NCI-H460 (cell line): ENCODE measurements at places on chromosomes 3 and 15.

DNA sequence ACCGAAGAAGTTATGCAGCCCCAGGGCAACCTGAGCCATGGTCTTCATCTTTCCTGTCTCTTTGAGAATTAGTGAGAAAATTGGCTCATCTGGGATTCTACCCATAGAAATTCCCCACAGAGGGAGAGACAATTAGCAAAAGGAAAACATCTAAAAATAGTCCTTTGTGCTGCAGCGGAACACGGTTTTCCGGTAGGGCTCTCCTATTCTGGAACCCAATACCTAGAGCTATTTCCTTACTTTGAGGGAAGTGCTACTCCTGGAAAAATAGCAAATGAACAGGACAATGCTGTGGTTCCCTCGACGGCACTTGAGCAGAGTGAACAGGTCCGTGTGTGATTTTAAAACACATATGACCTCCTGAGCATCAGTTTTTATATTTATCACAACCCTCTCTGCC lies 210.5 kb downstream of the FGF12 start:
- DNase-seq = no peak

GRCh38 chr15:81279621-81280485 lies 44.1 kb downstream of the STARD5 start:
- no peak for DNase-seq

DNA sequence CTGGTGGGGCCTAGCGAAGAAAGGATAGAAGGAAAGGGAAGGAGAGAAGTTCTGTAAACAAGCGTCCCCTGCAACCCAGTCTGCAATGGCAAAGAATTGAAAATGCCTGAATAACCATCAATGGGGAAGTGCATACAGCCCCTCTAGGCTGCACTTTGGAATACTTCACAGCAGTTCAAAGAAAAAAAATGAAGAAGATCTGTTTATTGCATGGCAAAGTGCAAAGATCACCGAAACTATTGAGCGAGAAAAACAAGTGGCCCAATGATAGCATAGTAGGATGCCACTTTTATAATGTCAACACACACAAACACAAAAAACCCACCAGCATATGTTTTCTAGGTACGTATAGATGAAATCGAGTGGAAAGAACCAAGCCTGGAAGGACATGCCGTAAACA lies 13.6 kb upstream of the SLC6A1 start:
- no peak for DNase-seq

DNA sequence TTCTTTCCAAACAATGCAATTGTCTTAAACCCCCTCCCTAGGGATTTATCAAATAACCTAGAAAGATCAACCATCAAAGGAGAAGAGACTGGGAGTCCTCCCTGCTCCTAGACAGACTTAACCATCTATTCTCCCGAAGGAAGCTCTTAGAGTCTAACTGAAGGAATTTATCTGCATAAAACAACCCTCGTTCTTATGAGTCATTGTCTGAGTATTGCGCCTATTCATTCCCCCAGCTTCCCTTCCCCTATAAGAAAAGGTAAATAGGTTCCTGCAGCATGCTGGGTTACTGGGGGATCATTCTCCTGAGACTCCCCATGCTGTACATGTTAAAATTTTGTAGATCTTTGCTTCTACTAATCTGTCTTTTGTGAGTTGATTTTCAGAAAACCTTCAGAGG lies 412.7 kb downstream of the OCA2 start:
- DNase-seq = no peak

GRCh38 chr3:129992781-129993180 lies 18.3 kb downstream of the TRH start:
- no peak for DNase-seq

GRCh38 chr3:193831495-193832455 lies 238.8 kb downstream of the OPA1 start:
- DNase-seq = no peak

- DNase-seq = no peak
Observed at GRCh38 chr15:65981837-65982626, 112.7 kb downstream of the RAB11A start.

- no peak for DNase-seq
Observed at GRCh38 chr15:91304786-91305185, 204.7 kb downstream of the SV2B start.

- no peak for DNase-seq
Observed at GRCh38 chr15:64461721-64462162, 1.4 kb downstream of the ZNF609 start.

- no peak for DNase-seq
Observed at GRCh38 chr3:140530603-140531002, 147.3 kb upstream of the TRIM42 start.

GRCh38 chr3:10653241-10653640 lies 147.9 kb upstream of the ATP2B2 start:
- DNase-seq = no peak
